ENCODE measurements at places on chromosomes 5 and 9.

DNA sequence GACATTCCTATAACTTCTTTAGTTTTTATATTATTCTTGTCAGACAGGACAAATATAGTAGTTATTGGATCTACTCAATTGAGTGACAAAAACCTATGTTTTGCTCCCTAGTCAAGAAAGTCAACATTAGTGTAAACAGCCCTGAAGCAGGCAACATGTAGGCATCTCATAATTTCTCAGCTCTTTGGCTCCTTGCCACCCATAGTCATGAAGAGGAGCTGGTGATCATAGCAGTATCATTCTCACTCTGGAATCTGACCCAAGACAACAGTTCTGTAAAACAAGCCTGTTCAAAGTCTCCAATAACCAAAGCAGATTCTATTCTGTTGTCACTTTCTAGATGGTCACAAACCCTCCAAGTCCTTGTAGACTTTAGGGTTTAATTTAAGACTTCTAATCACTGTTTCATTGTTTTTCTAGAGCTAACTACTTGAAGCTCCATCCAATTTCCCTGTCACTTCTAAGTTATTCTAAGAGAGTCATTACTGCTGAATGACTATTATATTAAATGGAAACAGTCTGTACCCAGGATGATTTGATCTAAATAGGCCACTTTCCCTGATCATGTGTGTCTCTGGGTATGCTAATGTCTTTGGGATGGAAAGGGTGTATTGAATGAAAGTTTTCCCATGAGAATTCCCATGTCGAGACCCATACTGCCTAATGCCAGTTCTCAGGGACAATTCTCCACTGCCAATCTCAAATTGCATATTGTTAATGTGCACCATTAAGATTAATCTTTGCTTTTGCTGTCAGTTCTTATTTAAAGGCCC, 533.3 kb downstream of the ACTL7B start:
- peak; percentile 36 for DNase-seq

GRCh38 chr5:58121391-58121790, 338.5 kb downstream of the PLK2 start:
- DNase-seq, result peak; percentile 37

- peak; percentile 73 for DNase-seq
These were observed 833 bp downstream of the GAS1 start for GRCh38 chr9:86946201-86947145.

- no peak for DNase-seq
These were observed 1426.2 kb upstream of the WWC1 start for GRCh38 chr5:166865206-166865605.

DNA sequence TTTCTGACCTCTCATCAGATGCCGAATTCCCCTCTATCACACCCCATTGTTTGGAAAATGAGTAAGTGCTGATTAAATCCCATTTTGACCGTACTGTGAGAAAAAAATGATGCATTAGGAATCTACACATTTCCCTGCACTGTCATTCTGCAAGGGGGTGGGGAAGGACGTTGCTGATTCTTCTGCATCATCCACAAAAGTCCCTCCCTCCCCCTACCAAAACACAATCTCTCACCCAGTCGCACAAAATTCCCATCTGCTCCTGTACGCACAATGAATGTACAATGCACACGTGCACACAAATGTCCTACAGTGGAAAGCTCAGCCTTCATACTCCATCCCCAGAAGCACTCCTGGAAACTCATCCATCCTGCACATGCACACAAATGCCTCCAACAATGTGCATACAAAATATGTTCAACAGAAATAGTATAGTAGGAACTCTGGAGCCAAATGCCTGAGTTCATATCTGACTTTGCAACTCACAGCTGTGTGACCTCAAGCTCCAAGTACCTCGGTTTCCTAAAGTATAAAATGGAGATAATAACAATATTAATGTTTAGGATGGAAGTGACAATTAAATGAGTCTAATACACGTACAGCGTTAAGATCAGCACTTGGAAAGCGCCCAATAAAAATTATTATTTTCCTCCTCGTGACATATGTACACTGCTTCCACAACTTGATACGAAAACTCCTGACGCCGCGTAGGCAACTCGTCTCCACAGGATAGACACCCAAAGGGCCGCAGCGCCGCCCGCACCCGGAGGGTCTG, 809 bp downstream of the TNIP1 start:
- DNase-seq, result no peak

DNA sequence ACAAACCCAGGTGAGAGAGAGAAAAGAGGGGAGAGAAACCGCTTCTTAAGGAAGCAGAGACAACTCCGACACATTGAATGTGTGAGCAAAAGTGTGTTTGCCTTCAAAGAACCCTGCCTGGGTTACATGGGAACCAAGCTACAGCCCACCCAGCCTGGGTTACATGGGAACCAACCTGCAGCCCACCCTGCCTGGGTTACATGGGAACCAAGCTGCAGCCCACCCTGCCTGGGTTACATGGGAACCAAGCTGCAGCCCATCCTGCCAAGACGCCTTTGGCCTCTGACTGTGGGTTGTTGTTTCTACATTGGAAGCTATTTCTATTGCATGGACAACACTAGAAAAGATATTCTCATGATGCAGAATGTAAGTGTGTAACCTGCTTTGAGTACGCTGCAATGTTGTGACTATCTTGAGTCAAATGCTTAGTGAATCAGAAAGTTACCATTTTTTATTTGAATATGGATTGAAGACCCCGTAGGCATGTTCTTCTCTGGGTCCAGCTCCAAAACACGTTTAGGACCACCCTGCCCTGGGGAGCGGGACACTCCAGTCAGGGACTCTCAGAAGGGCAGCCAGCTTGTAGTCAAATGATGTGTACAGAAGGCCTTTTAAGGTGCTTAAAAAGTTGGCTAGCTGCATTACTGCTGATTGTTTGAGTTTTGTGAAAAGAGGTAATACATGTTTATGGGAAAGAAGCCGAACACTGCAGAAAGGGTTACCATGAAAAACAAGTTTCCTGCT, 39.1 kb upstream of the UNC5A start:
- no peak for DNase-seq

GRCh38 chr5:159341906-159342310, 11.6 kb upstream of the IL12B start:
- DNase-seq, result no peak

DNA sequence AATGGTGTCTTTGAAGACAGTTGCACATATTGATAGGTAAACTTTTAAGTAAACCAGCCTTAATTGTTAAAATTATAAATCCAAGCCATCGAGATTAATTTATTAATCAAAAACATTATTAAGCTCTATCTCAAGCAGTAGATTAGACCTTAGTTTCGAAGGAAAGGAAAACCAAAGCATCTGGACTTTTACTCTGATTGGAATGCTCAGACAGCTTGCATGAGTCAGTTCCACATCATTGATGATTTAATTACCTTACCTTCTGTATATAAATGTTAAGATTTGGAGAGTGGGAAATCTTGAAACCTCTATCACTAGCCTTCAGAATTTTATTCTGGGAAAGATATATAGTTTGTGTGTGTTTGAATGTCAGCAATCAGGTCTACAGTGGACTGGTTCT, 23.9 kb downstream of the DCP2 start:
- DNase-seq, result no peak

- DNase-seq, result no peak
These were observed 4.2 kb downstream of the LOX start for GRCh38 chr5:122073864-122074263.

DNA sequence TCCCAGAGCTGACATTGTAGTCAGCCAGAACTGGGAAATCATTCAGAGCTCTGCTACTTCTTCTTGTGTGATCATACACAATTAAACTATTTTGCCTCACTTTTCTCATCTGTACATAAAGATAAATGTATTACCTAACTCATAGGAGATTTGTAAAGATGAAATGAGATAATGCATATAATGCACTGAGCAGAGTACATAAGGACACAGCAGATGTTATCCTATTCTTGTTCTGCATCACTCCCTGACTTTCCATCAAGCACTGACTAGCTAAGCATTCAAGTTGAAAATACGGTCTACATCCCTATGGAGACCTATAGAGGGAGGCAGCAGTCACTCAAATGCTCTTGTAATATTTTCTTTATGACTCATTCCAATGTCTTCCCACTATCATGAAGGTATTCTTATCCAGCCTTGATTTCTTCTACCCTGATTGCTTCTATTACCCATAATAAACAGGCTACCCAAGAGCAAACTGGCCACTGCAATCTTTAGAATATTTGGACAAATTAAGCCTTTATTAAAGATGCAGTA, 16.3 kb upstream of the PRR16 start:
- DNase-seq, result peak; percentile 10

- DNase-seq, result peak; percentile 52
These were observed 2.7 kb upstream of the APBA1 start for GRCh38 chr9:69674716-69675438.

GRCh38 chr5:138967791-138968448, 92.8 kb upstream of the LRRTM2 start:
- peak; percentile 19 for DNase-seq

DNA sequence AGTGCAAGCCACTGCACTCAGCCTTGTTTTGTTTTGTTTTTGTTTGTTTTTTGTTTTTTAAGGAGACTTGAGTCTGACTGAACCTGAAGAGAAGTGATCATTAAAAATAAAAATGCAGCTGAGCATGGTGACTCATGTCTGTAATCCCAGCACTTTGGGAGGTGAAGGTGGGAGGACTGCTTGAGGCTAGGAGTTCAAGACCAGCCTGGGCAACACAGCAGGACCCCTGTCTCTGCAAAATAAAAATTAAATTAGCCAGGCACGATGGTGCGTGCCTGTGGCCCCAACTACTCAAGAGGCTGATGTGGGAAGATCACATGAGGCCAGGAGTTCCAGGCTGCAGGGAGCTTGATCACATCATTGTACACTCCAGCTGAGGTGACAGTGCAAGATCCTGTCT, 6.2 kb downstream of the SLC1A1 start:
- no peak for DNase-seq

DNA sequence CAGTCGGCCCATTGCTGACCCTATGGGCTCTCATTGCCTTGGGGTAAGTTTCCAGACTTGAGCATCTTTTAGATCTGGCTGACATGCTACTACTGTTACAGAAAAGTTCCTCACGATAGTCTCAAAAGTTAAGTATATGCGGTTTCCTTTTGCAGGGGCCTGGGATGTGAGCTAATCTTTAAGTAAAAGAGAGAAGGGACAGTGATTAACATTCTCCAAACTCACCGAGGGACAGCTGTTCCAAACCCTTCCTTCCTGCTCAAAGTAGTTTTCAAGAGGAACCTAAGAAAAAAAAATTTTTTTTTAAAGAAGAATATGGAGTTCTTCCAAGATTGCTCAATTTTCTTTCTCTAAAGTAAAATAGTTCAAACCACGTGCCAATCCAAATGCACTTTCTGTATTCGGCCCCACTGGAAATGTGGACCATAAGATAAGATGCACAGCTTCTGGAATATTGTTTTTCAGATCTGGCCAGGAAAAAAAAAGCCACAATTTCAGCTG, 168.0 kb upstream of the SPRY4 start:
- DNase-seq, result no peak

DNA sequence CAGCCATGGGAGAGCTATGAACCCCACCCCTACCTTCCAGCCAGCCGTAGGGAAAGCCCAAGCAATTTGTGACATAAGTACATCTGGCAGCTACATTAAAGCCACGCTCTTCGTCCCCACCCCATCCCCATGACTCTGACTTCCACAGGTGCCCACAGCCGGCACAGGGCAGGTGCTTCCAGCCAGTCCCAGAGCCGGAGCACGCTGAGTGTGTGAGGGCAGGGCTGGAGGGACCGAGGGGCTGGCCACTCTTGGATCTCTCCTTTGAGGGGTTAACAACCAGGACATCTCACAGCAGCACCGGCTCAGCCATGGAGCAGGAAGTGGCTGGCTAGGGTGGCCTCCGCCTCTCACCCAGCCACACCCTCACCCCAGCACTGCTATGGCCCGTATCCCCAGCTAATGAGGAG, 2.4 kb upstream of the FAM78A start:
- DNase-seq, result no peak

DNA sequence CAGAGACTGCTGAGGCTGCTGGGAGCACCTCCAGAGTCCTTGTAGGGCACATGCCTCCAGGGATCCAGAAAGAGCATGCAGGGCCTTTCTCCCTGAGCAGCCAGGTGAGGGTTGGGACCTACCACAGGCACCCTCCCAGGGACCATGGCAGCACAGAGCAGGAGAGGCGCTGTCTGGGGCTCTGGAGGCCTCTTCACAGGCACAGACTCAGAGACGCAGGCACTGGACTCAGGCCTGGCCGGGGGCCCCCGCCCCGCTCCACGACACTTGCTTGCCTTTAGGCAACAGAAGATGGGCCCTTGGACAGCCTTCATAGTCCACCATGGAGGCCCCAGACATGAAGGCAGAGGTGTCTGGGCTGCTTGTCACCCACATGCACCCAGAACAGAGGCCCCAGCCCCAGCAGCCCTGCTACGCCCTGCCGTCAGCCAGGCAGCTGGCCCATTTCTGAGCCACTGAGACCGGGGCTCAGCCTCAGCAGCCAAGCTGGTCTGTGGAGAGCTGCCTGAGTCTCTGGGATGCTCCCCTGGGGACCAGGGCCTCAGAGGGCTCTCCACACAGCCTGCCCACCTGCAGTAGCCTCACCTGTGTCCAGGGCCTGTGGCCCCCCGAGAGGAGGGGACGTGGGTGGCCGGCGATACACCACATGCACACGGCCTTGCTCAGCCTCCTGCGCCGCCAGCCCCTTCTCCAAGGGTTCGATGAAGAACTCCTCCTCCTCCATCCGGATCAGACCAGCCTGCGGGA, 72.8 kb downstream of the ADAMTS2 start:
- DNase-seq, result no peak

DNA sequence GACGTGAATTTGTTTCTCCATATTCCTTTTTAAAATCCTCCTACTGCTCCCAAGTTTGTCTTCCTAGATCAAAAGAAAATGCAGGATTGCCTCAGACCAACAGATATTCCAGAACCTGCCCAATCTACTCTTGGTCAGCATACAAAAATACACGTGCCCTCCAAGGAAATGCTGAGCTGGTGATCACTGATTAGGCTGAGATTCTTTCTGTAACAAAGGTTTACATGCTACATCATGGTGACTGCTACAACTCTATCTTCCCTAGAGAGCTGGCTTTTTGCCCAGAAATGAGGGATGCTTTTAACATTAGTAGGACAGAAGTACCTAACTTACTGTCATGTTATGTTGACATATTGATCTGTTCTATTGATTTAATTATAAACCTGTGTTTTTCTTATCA, 35.5 kb downstream of the OR2Y1 start:
- DNase-seq, result peak; percentile 19

DNA sequence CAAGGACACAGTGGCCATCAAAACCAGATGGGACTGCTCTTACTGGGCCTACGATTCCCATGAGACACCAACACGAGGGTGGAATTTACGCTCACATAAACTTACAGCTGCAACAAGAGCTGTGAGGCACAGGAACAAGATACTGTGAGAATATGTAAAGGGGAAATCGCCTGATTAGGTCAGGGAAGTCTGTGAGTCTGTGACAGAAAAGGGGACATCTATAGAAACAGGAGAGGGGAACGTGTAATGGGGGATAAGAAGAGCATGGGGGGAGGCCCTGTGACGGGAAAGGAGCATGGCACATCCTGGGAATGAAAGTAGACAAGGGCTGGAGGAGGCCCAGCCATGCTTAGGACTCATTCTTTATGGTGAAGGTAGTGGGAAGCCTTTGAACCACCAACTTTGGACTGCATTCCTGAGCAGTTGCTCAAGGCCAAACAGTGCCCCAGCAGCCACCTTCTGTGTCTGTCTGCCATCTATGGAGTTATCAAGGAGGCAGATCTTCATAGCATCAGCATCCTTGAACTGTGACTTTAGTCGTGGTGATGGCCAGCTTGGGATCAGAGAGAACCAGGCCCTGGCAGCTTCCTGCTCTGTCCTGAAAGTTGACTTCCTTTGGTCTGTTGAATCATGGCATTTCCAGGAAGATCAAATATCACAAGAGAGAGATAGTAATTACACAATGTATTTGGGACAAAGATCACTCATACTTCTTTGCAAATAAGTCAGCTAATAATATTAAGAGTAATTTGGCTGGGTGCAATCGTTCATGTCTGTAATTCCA, 87.9 kb upstream of the FAM169A start:
- DNase-seq, result no peak
